Activated CD4-positive, alpha-beta T cell treated with anti-CD3 and anti-CD28 coated beads, Interleukin-2, amount 10 ng/mL, durations not matched to agents 24 days and 14 days (primary cell): ENCODE measurements at places on chromosomes 2 and 18. TPM values are rescaled to one million over a fixed set of nuclear protein-coding genes. Genes with fewer than 3 reads are reported as not detected.

DNA sequence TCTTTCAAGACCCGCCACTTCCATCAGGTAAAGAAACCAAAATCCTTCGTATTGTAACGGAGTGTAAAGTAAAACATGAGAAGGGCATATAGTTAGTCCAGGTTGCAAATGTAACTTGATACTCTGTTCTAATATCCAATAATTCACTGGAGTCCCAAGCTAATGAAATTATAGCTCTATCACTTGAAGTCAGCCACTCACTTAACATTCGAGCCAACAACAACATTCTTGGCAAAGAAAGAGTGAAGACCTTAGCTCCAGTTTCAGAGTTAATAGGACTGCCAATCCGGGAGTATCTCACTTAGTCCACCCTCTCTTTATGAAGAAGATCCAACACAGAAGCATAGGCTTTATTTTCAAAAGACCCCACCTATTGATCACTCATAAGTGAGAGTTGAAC, 298.0 kb upstream of the SOX11 start:
- no peak overlapping the region for H3K27ac ChIP-seq
- DNase-seq, result no peak
- H3K36me3 ChIP-seq, result no peaks in the 10 kb centered on the region
- no peaks in the 10 kb centered on the region for H3K4me1 ChIP-seq

DNA sequence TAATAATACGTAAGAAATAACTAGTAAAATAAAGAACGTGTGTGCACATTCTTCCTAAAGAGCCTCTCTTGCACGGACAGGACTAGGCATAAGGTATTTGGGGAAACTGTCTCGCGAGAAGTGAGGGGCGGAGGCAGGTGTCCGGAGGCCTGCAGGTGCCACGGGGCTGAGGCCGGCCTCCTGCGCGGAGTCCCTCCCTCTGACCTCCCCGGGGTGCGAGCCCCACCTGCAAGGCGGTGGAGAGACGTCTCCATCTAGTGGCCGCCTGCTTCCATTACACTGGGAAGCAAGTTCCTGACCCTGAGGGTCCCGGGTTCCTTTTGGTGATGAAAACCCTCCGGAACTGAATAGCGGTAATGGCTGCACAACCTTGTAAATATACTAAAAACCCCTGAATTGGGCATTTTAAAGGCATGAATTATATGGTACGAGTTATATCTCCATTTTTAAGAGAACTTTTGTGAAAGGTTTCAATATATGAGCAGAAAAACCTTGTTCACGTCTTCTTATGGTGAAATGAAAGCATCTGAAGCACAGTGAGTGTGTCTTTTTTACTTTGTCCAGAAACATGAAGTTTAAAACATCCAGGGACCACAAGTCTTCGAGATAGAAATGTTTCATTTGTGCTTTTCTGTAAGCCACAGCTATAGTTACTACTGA, 35.5 kb upstream of the CTDP1 start:
- peaks cover 5% of the 10 kb centered on the region for H3K27me3 ChIP-seq
- no peak overlapping the region for H3K4me3 ChIP-seq
- DNase-seq, result peak; percentile 91
- H3K27ac ChIP-seq, result no peak overlapping the region

GRCh38 chr18:61939046-61939674, 46.4 kb upstream of the RNF152 start:
- DNase-seq, result no peak
- H3K4me1 ChIP-seq, result peaks cover 13% of the 10 kb centered on the region
- peaks cover 30% of the 10 kb centered on the region for H3K27me3 ChIP-seq
- peaks cover 1% of the 10 kb centered on the region for H3K36me3 ChIP-seq

- peaks cover 14% of the 10 kb centered on the region for H3K36me3 ChIP-seq
- H3K27me3 ChIP-seq, result no peaks in the 10 kb centered on the region
- H3K4me1 ChIP-seq, result peaks cover 25% of the 10 kb centered on the region
- DNase-seq, result peak; percentile 91
- H3K4me3 ChIP-seq, result no peak overlapping the region
Observed at GRCh38 chr2:96554293-96555145, 18.0 kb downstream of the ARID5A start.

- peak overlapping the region; percentile 97 for H3K27ac ChIP-seq
- peaks cover 8% of the 10 kb centered on the region for H3K36me3 ChIP-seq
- H3K4me1 ChIP-seq, result peaks cover 54% of the 10 kb centered on the region
Observed at GRCh38 chr2:234308813-234309195, 188.1 kb downstream of the ARL4C start.

- H3K4me3 ChIP-seq, result no peak overlapping the region
- no peak overlapping the region for H3K27ac ChIP-seq
- no peaks in the 10 kb centered on the region for H3K4me1 ChIP-seq
- H3K36me3 ChIP-seq, result no peaks in the 10 kb centered on the region
- no peaks in the 10 kb centered on the region for H3K27me3 ChIP-seq
Observed at GRCh38 chr2:2547911-2548310, 216.8 kb upstream of the MYT1L start.

DNA sequence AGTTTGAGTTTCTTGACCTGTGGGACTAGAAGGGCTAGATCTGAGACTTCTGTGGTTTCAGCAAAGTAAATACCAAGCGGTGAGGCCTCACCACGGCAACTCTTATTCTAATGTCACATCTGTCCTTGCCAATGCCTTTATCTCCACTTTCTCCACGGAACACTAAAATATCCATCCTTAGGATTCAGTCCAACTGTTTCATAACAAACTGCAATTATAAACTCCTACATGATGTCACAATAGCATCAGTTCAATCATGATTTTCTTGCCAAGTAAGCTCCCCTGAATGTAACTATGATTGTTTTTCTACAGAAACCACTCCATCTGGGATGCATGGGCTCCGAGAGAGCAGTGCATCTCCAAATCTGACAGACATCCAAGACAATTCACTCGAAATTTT, 79.6 kb downstream of the LRATD1 start:
- H3K36me3 ChIP-seq, result no peaks in the 10 kb centered on the region
- H3K27ac ChIP-seq, result no peak overlapping the region
- H3K4me1 ChIP-seq, result no peaks in the 10 kb centered on the region
- no peak for DNase-seq
- H3K27me3 ChIP-seq, result no peaks in the 10 kb centered on the region

- H3K4me3 ChIP-seq, result no peak overlapping the region
- no peak overlapping the region for H3K27ac ChIP-seq
- no peak for DNase-seq
- no peaks in the 10 kb centered on the region for H3K4me1 ChIP-seq
- H3K36me3 ChIP-seq, result no peaks in the 10 kb centered on the region
Observed at GRCh38 chr2:210901326-210901725, 344.9 kb downstream of the CPS1 start.

DNA sequence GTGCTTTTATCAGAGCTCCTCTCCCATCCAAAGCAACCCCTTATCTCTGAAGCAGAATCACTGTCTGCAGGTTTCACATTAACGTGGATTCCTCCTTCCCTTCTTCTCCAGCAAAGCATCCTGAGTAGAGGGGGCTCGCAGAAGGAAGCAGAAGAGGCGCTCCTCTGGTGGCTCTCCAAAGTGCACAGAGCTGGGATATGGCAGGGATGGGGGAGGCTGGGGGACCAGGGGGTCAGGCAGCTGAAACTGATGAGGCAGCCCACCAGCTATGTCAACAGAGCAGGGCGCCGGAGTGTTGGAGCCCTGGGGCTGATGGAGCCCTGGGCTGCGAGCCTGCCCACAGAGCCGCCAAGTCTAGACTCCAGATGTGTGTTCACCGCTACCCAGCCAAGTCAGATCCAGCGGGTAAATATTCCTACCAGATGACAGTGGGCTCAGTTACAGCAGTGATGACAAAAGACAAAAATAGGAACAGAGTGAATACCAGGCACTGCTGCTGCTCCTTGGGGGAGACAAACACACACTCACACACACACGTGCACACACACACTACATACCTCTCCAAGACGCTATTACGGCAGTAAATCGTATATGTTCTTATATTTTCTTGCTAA, 678.3 kb upstream of the ID2 start:
- no peaks in the 10 kb centered on the region for H3K36me3 ChIP-seq
- peaks cover 12% of the 10 kb centered on the region for H3K4me1 ChIP-seq
- H3K27me3 ChIP-seq, result no peaks in the 10 kb centered on the region
- no peak overlapping the region for H3K27ac ChIP-seq
- no peak overlapping the region for H3K4me3 ChIP-seq
- DNase-seq, result no peak

DNA sequence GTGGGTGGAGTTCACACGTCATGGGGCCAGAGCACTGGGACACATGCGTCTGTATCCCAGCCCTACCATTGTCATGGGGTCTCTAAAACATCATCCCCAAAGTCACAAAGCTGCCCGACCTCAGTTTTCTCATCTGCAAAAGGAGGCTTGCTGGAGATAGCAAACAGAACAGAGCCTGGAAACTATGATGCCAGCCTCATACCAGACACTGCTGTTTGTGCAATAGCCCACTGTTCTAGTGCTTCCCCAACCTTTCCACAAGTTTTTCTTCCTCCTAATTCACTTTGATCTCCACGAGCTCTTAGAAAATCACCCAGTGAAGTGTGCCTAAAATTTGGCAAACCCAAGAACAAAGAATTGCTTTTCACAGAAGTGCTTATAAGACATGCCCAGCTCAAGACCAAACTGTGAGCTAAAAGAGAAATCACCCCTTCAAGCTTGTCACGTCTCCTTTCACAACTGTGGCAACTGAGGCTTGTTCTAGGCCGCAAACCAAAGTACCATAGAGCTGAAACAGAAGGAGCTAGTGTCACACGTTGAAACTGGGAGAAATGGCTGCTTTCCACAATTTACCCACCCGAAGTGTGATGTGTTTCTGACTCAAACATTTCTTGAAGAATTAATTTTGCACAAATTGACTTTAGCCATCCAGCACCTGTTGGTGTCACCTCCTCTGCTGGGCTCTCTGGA, 162.7 kb upstream of the ID2 start:
- H3K4me3 ChIP-seq, result no peak overlapping the region
- peaks cover 78% of the 10 kb centered on the region for H3K4me1 ChIP-seq
- peak overlapping the region; percentile 82 for H3K27ac ChIP-seq

DNA sequence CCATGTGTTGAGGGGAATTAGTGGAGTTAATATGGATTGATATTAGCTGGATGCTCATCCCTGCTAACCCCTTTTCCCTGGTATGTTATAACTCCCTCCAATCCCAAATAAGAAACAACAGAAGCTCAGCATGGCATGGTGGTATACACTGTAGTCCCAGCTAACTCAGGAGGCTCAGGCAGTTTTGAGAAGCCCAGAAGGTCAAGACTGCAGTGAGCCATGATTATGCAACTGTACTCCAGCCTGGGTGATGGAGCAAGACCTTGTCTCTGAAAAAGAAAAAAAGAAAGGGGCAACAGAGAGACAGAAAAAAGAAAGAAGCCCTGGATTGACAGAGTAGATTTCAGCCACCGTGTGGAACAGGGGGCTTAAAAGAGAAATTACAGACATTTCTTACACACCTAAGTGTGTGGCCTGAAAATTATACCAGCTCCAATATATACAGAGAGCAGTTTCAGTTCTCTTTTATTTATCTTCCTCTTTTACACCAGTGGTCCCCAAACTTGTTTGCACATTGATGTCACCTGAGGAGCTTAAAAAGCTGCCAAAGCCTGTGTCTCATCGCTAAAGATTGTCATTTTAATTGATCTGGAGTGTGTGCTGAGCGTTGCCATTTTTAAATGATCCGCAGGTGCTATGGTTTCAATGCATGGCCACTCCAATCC, 203.6 kb downstream of the UBE2E3 start:
- H3K27me3 ChIP-seq, result no peaks in the 10 kb centered on the region
- H3K4me1 ChIP-seq, result peaks cover 21% of the 10 kb centered on the region
- no peak for DNase-seq
- no peak overlapping the region for H3K27ac ChIP-seq
- peaks cover 22% of the 10 kb centered on the region for H3K36me3 ChIP-seq
- no peak overlapping the region for H3K4me3 ChIP-seq

DNA sequence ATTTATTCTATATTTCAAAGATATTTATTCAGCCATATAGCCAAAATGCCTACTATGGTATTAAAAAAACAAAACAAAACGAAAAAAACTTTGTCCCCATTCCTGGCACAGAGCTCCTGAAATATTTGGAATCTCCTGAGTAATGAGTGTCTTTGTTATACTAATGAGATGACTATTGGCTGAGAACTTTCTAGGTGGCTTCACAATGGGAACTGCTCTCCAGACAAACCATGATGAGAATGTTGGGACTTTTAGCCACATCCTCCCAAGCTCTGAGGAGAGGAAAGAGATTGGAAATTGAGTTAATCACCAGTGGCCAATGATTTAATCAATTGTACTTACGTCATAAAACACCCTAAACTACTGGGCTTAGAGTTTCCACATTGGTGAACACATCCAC, 631.8 kb upstream of the SETBP1 start:
- no peaks in the 10 kb centered on the region for H3K4me1 ChIP-seq
- H3K27me3 ChIP-seq, result no peaks in the 10 kb centered on the region
- no peak for DNase-seq

GRCh38 chr2:17752892-17753802, 463 bp downstream of the SMC6 start:
- H3K27ac ChIP-seq, result peak overlapping the region; percentile 96
- H3K36me3 ChIP-seq, result peaks cover 8% of the 10 kb centered on the region
- no peaks in the 10 kb centered on the region for H3K27me3 ChIP-seq
- peaks cover 39% of the 10 kb centered on the region for H3K4me1 ChIP-seq
- DNase-seq, result peak; percentile 85

- no peak overlapping the region for H3K27ac ChIP-seq
- no peaks in the 10 kb centered on the region for H3K36me3 ChIP-seq
- H3K4me3 ChIP-seq, result no peak overlapping the region
- H3K4me1 ChIP-seq, result peaks cover 1% of the 10 kb centered on the region
- DNase-seq, result no peak
- peaks cover 36% of the 10 kb centered on the region for H3K27me3 ChIP-seq
Observed at GRCh38 chr18:57352761-57353136, 392 bp downstream of the ST8SIA3 start.

- H3K4me3 ChIP-seq, result no peak overlapping the region
- H3K36me3 ChIP-seq, result no peaks in the 10 kb centered on the region
- no peak for DNase-seq
- no peak overlapping the region for H3K27ac ChIP-seq
- H3K4me1 ChIP-seq, result no peaks in the 10 kb centered on the region
Observed at GRCh38 chr2:194545978-194546377, 1111.0 kb upstream of the SLC39A10 start.

- no peak overlapping the region for H3K4me3 ChIP-seq
- peak overlapping the region; percentile 68 for H3K27ac ChIP-seq
- no peaks in the 10 kb centered on the region for H3K27me3 ChIP-seq
- DNase-seq, result no peak
Observed at GRCh38 chr2:144358979-144359541, 160.9 kb downstream of the ZEB2 start.

DNA sequence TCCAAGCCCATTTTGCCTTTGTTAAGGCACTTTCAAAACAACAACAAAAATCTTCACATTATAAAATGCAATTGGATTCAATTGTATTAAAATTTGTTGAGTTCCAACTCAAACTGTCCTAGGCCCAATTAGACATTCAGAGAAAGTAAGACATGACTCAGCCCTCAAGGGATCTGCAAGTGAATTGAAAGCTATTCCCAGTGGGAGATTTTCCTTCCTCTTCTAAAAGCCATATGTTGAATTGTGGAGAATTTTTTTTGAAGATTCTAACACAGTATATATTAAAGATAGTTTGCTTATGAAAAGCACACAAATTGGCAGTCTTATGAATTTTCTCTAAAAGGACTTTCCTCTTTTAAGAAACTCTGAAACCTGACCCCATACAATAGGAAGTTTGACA, 268.0 kb upstream of the PARD3B start:
- H3K27me3 ChIP-seq, result peaks cover 26% of the 10 kb centered on the region
- no peaks in the 10 kb centered on the region for H3K36me3 ChIP-seq
- DNase-seq, result no peak
- H3K4me3 ChIP-seq, result no peak overlapping the region

Gene UCN
- total RNA-seq, result 1.9 and 2.7 TPM in 2 replicates

Gene COQ10B
- 20.1 TPM in 2 replicates for total RNA-seq

Gene IL36A
- total RNA-seq, result 0.23 TPM in 1 of 2 replicates, not detected in the other

Gene GALNT5
- not detected in 2 replicates for total RNA-seq

Gene GEN1
- 26.4 and 30.9 TPM in 2 replicates for total RNA-seq

Gene CCDC150
- total RNA-seq, result 18.2 and 21.1 TPM in 2 replicates

Gene THOC1
- total RNA-seq, result 71.2 and 78.9 TPM in 2 replicates

Gene CHRNG
- not detected in 2 replicates for total RNA-seq

Gene MPP4
- not detected in 2 replicates for total RNA-seq

Gene RNPEPL1
- total RNA-seq, result 59.1 and 60.7 TPM in 2 replicates

Gene MAP3K19
- not detected in 2 replicates for total RNA-seq
